ENCODE measurements at places on chromosomes 6 and 20. TPM values are rescaled to one million over a fixed set of nuclear protein-coding genes. Genes with fewer than 3 reads are reported as not detected.

BMP5 gene
- not detected for total RNA-seq

GPSM3 gene
- 71.8 TPM for total RNA-seq

OR2J2 gene
- not detected for total RNA-seq

SLC17A3 gene
- total RNA-seq: not detected

DNA sequence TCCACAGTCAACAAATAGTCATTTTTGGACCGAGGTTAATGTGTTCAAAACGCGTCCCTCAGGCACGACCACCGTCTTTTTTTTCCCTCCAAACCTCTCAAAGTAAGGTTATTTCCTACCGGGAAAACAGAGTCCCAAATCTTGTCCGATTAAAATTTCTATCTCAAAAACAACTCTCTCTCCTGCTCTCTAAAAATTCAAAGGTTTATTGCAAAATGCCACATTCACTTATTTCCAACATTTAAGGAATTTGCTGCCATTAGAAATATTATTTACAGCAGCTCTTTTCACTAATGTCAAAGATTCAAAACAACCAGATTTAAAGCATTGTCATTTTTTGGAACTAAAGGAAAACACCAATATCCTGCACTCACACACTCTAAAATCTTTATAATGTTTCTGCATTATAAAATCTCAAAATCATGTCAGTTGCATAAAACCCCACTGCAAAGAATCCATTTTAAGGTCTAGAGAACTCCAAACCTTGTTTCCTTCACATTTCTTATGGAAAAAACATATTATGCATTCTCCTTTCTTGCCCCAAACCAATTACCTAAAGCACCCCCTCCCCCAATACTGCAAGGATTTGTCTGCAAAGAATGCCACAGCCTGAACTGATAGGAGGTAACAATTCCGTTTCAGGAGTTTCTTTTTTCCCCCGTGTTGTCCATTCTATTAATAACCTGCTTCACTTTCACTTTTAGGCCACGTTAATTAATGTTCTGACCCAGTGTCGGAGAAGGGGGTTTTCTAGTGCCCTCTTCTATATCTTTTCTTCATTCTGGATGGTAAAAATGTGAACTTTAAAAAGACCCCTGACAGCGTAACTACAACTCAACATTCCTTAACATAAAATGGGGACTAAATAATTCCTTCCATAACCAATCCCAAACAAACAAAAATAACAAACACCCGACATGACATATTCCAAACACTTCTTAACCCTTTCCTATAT is 1.4 kb downstream of the NRN1 start:
- DNase-seq: no peak

- peak; percentile 55 for DNase-seq
These were observed 5.6 kb upstream of the PHACTR3 start for GRCh38 chr20:59598625-59599310.

DNA sequence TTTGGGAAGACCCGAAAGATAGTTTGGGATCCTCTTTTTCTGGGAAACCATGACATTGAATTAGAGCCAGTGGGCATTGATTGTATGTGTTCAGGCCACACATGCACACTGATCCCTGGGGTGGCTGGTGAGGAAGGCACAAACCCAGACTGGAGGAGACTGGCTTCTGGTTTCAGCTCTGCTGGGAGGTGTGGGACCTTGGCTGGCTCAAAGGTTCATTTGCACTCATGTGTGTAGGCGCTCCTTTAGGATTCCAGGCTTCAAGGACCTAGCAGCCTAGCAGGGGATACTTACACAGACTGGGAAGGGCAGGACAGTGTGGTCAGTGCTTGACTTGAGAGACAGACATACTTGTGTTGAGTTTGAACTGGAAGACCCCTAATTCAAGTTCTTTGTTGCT is 7.2 kb downstream of the RIN2 start:
- DNase-seq: no peak

- no peak for DNase-seq
These were observed 60.4 kb upstream of the AKAP12 start for GRCh38 chr6:151179321-151179720.

GRCh38 chr6:132392792-132393191 is 8.5 kb downstream of the MOXD1 start:
- DNase-seq: no peak

GRCh38 chr20:54366669-54367344 is 108.6 kb upstream of the DOK5 start:
- no peak for DNase-seq

DNA sequence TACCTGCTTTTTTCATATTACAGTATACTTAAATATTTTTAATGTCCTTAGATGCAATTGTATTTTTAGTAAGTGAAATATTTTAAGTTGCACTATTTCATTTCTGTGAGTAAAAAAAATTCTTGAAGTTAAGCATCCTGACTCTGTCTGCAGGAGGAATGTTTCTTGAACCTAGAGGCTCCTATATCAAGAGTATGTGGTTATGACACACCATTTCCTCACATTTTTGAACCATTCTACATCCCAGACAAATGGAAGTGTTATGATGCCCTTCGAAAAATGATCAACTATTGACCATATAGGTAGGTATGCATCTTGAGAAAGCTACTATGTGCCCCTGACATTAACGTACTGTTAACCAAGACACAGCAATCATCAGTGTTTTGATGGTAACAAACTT is 237.0 kb downstream of the BCKDHB start:
- DNase-seq: no peak

GRCh38 chr6:96469312-96469711 is 52.3 kb upstream of the UFL1 start:
- DNase-seq: no peak

- DNase-seq: no peak
These were observed 20.5 kb downstream of the BPIFB4 start for GRCh38 chr20:33099843-33100538.

- no peak for DNase-seq
These were observed 152.3 kb downstream of the CARMIL1 start for GRCh38 chr6:25431306-25431974.

DNA sequence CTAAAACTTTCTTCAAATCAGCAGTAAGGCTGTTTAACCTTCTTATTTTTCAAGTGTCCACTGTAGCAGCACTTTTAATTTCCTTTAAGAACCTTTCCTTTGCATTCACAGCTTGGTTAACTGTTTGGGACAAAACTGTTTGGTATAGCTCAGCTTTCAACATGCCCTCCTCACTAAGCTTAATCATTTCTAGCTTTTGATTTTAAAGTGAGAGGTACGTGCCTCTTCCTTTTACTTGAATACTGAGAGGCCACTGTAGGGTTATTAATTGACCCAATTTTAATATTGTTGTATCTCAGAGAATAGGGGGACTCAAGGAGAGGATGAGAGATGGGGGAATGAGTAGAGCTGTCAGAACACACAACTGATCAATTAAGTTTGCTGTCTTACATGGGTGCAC is 129.5 kb upstream of the MMS22L start:
- DNase-seq: no peak
